H7 (cell line): ENCODE measurements at places on chromosomes 11 and 22.

GRCh38 chr11:11997049-11997322, 11.4 kb downstream of the DKK3 start:
- no peak for DNase-seq

DNA sequence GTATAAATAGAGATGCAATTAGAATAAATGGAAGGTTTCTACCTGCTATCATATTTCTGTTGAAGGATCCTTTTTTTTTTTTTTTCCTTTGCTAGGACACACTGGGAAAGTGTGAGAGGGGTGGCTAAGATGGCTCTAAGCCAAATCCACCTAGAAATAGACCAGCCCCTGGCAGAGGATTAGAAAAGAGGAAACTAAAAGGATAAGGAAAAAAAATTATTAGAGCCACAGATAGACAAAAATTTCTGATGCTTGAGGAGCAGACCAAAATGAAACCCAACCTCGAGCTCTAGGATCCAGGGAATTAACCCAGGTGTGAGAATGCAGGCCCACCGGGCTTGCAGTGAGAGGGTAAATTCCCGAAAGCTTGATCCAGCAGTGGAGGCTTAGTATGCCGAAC, 262.3 kb downstream of the CADM1 start:
- DNase-seq, result no peak

DNA sequence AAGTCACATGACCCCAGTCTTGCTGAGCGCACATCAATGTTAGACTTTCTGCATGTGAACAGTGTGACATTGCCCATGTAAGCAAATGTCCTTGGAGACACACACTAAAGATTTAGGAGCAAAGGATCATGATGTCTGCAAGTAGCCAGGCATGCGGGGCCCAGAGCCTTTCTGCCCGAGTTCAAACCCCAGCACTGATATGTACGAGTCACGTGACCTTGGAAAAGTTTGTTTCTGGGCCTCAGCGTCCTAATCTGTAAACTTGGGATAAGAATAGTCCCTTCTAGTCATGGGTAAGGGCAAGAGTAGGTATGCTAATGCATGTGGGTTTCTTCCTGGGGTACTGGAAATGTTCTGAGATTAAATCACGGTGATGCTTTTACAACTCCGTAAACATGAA, 16.8 kb upstream of the PGA3 start:
- no peak for DNase-seq

GRCh38 chr11:61960532-61960931, 6.9 kb downstream of the FTH1 start:
- peak; percentile 14 for DNase-seq
